Natural killer cell treated with Interleukin-12 subunit alpha and Interleukin-12 subunit beta and Interleukin-15 and Interleukin-18, amount 100 ng/mL, for 72 hours (primary cell): ENCODE measurements at places on chromosomes 6 and 20. TPM values are rescaled to one million over a fixed set of nuclear protein-coding genes. Genes with fewer than 3 reads are reported as not detected.
A peak's percentile ranks its signal among the peaks of the same experiment; 100 is the strongest.

DNA sequence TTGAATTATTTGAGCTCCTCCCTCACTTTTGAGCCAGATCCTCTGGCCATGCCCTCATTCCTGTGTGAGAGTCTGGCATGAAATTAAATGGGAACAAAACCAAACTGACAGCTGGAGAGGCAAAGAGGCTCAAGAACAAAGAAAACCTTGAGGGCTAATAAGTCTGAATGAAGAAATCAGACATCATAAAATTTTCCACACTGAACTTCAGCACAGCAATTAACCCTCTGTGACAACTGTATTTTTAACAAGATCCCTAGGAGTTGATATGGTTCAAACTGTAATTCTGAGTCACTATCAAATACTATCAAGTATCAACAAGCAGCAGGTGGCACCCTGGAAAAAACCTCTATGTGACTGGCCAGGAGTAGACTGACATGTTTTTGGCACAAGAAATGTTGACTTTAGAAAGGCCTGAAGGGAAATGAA, 109.4 kb upstream of the EMILIN3 start:
- no peak overlapping the region for H3K4me3 ChIP-seq
- H3K27ac ChIP-seq = no peak overlapping the region
- no peaks in the 10 kb centered on the region for H3K27me3 ChIP-seq

GRCh38 chr6:90251295-90251992, 45.2 kb downstream of the BACH2 start:
- H3K27ac ChIP-seq = peak overlapping the region; percentile 71
- peaks cover 7% of the 10 kb centered on the region for H3K27me3 ChIP-seq
- H3K36me3 ChIP-seq = peaks cover 5% of the 10 kb centered on the region
- H3K4me1 ChIP-seq = peaks cover 19% of the 10 kb centered on the region
- no peak for DNase-seq

GRCh38 chr6:156410649-156411048, 366.5 kb upstream of the ARID1B start:
- H3K36me3 ChIP-seq = no peaks in the 10 kb centered on the region
- no peak for DNase-seq

GRCh38 chr6:36301085-36301658, 31.3 kb downstream of the PNPLA1 start:
- H3K4me3 ChIP-seq = no peak overlapping the region
- peaks cover 8% of the 10 kb centered on the region for H3K4me1 ChIP-seq
- no peaks in the 10 kb centered on the region for H3K36me3 ChIP-seq
- H3K27ac ChIP-seq = no peak overlapping the region
- no peak for DNase-seq

GRCh38 chr6:113481910-113482309, 375.2 kb upstream of the MARCKS start:
- no peaks in the 10 kb centered on the region for H3K27me3 ChIP-seq
- H3K4me1 ChIP-seq = no peaks in the 10 kb centered on the region
- no peak for DNase-seq
- no peak overlapping the region for H3K4me3 ChIP-seq

GRCh38 chr6:1817033-1817761, 207.5 kb downstream of the FOXC1 start:
- H3K4me3 ChIP-seq = no peak overlapping the region
- H3K36me3 ChIP-seq = no peaks in the 10 kb centered on the region
- no peaks in the 10 kb centered on the region for H3K4me1 ChIP-seq
- H3K27ac ChIP-seq = no peak overlapping the region
- H3K27me3 ChIP-seq = no peaks in the 10 kb centered on the region
- no peak for DNase-seq

GRCh38 chr6:16104624-16105433, 24.1 kb upstream of the MYLIP start:
- no peak overlapping the region for H3K4me3 ChIP-seq
- H3K27ac ChIP-seq = no peak overlapping the region
- no peak for DNase-seq
- H3K4me1 ChIP-seq = no peaks in the 10 kb centered on the region

GRCh38 chr20:62536871-62537401, 61.1 kb upstream of the GATA5 start:
- DNase-seq = no peak
- no peaks in the 10 kb centered on the region for H3K27me3 ChIP-seq
- no peaks in the 10 kb centered on the region for H3K4me1 ChIP-seq
- no peak overlapping the region for H3K27ac ChIP-seq

GRCh38 chr6:165968408-165968807, 199.2 kb downstream of the TBXT start:
- H3K27ac ChIP-seq = no peak overlapping the region
- no peak for DNase-seq

- peaks cover 2% of the 10 kb centered on the region for H3K4me1 ChIP-seq
- H3K27ac ChIP-seq = peak overlapping the region; percentile 41
- no peaks in the 10 kb centered on the region for H3K36me3 ChIP-seq
- no peak for DNase-seq
Measured at GRCh38 chr6:87806635-87807034, 104.6 kb upstream of the AKIRIN2 start.

GRCh38 chr6:29589423-29590048, 4.6 kb downstream of the OR2H2 start:
- no peaks in the 10 kb centered on the region for H3K4me1 ChIP-seq
- H3K36me3 ChIP-seq = no peaks in the 10 kb centered on the region
- DNase-seq = no peak
- H3K4me3 ChIP-seq = no peak overlapping the region
- no peak overlapping the region for H3K27ac ChIP-seq

DNA sequence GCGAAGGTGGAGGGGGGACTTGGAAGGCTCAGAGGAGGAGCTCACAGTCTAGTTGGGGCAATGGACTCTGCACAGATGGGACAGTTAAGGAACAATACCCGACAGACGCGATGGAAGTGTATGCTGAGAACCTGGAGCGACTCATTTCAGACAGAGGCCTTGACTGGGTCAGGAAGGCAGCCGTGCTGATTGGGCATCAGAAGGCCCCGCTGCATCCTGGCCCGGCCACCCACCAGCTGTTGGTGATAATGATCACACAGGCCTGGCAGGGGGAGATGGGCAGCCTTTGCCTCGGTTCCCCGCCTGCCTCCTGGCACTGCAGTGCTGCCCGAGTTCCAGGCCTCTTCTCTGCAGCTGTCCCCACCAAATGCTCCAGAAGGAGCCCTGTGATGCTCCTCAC, 62.4 kb downstream of the MDGA1 start:
- no peaks in the 10 kb centered on the region for H3K36me3 ChIP-seq
- H3K4me1 ChIP-seq = no peaks in the 10 kb centered on the region
- H3K4me3 ChIP-seq = no peak overlapping the region
- H3K27ac ChIP-seq = no peak overlapping the region

- no peak for DNase-seq
- peaks cover 14% of the 10 kb centered on the region for H3K27me3 ChIP-seq
- no peaks in the 10 kb centered on the region for H3K4me1 ChIP-seq
- H3K36me3 ChIP-seq = no peaks in the 10 kb centered on the region
- peak overlapping the region; percentile 82 for H3K4me3 ChIP-seq
Measured at GRCh38 chr6:87407561-87407900, 241 bp upstream of the CFAP206 start.

The CDSN gene
- not detected for total RNA-seq

The NT5E gene
- total RNA-seq = not detected

The TCF15 gene
- total RNA-seq = not detected

The EIF2S2 gene
- 99.8 TPM for total RNA-seq

The FAM209B gene
- total RNA-seq = 1.5 TPM

The FOXC1 gene
- total RNA-seq = 0.36 TPM

The RIPOR2 gene
- 88.4 TPM for total RNA-seq

The CABLES2 gene
- 9.4 TPM for total RNA-seq
